ENCODE measurements at places on chromosomes 1 and 21. TPM values are rescaled to one million over a fixed set of nuclear protein-coding genes. Genes with fewer than 3 reads are reported as not detected.

Gene OR2T35
- not detected for total RNA-seq

Gene ADAM30
- total RNA-seq = 0.03 TPM

Gene ABCA4
- 0.65 TPM for total RNA-seq

Gene AADACL3
- not detected for total RNA-seq

Gene TLR5
- 0.36 TPM for total RNA-seq

Gene DMBX1
- total RNA-seq = not detected

Gene ZNF496
- total RNA-seq = 13.7 TPM

Gene BATF3
- total RNA-seq = 3.4 TPM

Gene ANGPTL1
- 16.4 TPM for total RNA-seq

Gene TCP10L
- total RNA-seq = 0.26 TPM

Gene LCE1B
- total RNA-seq = not detected

Gene OR2T2
- not detected for total RNA-seq

Gene RAB29
- total RNA-seq = 32.3 TPM

Gene BEND5
- total RNA-seq = 0.59 TPM

Gene PGLYRP4
- total RNA-seq = not detected

Gene LRRC3
- 0.26 TPM for total RNA-seq

Gene CFAP126
- not detected for total RNA-seq

Gene GREM2
- total RNA-seq = 14.7 TPM

Gene GJB4
- not detected for total RNA-seq

Gene OR2L8
- total RNA-seq = not detected

Gene MKNK1
- 20.0 TPM for total RNA-seq

Gene S100A9
- total RNA-seq = not detected

Gene KRTAP12-2
- total RNA-seq = not detected

Gene SLAMF6
- total RNA-seq = not detected

Gene NTMT2
- total RNA-seq = not detected

Gene LCE2C
- total RNA-seq = not detected

Gene NOTCH2NLA
- total RNA-seq = 89.9 TPM

Gene TCHH
- 0.03 TPM for total RNA-seq

Gene SLC35F3
- total RNA-seq = 0.23 TPM

Gene NCF2
- 0.39 TPM for total RNA-seq

Gene CELA3B
- total RNA-seq = not detected

Gene AMPD1
- total RNA-seq = not detected

Gene S100A7
- not detected for total RNA-seq

Gene PLA2G2C
- not detected for total RNA-seq

Gene GPR25
- total RNA-seq = not detected

Gene KRTAP21-1
- not detected for total RNA-seq

Gene BSND
- not detected for total RNA-seq

Gene IGSF3
- total RNA-seq = 0.26 TPM

Gene TAL1
- total RNA-seq = 0.91 TPM

Gene ZNF695
- 0.79 TPM for total RNA-seq

Gene IVL
- total RNA-seq = not detected

Gene MYOM3
- 0.13 TPM for total RNA-seq

Gene SEMA6C
- total RNA-seq = 2.0 TPM

Gene KRTAP19-3
- not detected for total RNA-seq
